ENCODE measurements at places on chromosomes 7 and 10. TPM values are rescaled to one million over a fixed set of nuclear protein-coding genes. Genes with fewer than 3 reads are reported as not detected.

- no peak for DNase-seq
These were observed 229.8 kb upstream of the PODXL start for GRCh38 chr7:131786204-131786603.

- DNase-seq = no peak
These were observed 34.6 kb downstream of the ZEB1 start for GRCh38 chr10:31353574-31353973.

GRCh38 chr7:919924-920341 is 34.5 kb downstream of the ADAP1 start:
- peak; percentile 54 for DNase-seq

GRCh38 chr7:7792056-7792455 is 73.6 kb upstream of the RPA3 start:
- no peak for DNase-seq

DNA sequence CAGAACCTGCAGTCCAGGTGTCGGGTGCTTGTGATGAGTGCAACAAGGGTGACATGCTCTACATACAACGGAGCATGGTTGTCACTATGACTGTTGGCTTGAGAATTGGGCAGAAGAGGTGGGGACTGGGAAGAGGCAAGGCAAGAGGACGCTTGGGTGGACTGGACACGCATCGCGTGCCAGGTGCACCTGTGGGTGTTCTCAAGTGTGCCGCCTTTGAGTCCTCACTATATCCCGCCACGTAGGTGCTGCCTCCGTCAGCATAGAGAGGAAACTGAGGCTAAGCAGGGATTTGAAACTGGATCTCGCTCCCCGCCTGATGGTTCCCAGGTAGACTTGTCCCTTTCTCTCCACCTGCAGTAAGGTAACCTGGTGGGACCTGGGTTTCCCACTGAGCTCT is 27.2 kb downstream of the CDH23 start:
- DNase-seq = no peak

The PDCD4 gene
- 42.0 TPM for total RNA-seq

The ZNHIT1 gene
- 50.1 TPM for total RNA-seq

The CD36 gene
- 717 TPM for total RNA-seq

Measured in cardiac septum (tissue), 1 donor.